AG09319 (cell line): ENCODE measurements at places on chromosomes 11 and 22.

DNA sequence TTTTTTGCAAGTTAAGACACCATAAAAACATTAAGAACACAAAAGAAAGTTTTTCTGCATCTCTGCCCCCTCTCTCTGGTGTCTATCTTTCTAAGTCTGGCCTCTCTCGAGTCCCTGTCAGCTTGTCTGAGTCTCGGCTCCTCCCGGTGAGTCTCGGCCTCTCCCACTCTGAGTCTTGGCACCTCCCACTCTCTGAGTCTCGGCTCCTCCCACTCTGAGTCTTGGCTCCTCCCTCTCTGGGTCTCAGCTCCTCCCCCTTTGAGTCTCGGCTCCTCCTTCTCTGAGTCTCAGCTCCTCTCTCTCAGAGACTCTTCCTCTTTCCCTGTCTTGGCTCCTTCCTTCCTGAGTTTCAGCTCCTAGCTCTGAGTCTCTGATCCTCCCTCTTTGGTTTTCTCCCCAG is 72.5 kb upstream of the AMPD3 start:
- no peak for DNase-seq

DNA sequence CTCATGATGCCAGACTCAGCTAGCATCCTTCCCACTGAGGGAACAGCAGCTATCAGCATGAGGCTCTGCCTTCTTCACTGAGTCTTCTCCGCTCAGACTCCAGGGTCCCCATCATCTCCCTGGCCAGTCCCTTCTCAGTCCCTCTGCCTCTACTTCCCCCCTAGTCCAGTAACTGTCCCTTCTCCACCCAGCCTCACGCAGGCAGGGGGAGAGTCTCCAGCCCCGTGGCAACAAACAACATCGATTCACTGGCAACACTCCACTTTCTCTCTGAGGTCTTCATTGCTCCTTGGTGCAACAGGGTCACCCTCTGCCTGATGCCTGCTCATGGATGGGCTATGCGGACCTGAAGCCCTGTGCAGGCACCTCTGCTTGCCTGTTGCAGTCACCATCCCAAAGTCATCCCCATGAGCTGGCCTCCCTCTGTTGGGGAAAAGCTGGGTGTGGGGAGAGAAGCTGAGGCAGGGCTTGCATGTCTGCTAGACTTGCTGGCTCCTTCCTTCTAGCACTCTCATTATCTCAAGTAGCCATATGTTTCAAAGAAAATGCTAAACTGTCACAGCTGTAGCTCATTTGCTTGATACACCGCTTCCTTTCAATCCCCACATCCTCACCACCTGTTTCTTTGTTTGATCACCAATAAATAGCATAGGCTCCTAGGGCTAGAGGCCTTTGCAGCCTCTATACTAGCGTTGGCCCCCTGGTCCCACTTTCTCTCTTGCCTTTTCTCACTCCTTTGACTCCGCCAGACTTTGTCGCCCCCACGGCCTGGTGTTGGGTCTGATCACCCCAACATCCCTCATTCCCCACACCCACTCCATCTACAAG is 4.3 kb upstream of the BCR start:
- no peak for DNase-seq

- no peak for DNase-seq
Observed at GRCh38 chr11:120828847-120829246, 195.1 kb upstream of the TBCEL start.

GRCh38 chr22:21003782-21004181 is 1.9 kb upstream of the THAP7 start:
- no peak for DNase-seq

GRCh38 chr11:117374316-117375055 is 46.8 kb downstream of the CEP164 start:
- DNase-seq, result no peak

DNA sequence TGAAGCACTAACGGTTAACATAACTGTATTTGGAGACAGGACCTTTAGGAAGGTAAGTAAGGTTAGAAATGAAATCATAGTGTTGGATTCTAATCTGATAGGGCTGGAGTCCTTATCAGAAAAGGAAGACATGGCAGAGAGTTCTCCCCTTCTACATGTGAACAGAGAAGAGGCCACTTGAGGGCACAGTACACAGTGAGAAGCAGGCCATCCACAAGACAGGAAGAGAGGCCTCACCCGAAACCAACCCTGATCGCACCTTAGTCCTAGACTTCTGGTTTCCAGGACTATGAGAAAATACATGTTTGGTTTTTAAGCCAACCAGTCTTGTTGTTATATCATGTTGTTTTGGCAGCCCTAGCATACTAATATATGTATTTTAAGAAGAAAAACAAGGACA is 170.0 kb downstream of the LRRC4C start:
- no peak for DNase-seq

DNA sequence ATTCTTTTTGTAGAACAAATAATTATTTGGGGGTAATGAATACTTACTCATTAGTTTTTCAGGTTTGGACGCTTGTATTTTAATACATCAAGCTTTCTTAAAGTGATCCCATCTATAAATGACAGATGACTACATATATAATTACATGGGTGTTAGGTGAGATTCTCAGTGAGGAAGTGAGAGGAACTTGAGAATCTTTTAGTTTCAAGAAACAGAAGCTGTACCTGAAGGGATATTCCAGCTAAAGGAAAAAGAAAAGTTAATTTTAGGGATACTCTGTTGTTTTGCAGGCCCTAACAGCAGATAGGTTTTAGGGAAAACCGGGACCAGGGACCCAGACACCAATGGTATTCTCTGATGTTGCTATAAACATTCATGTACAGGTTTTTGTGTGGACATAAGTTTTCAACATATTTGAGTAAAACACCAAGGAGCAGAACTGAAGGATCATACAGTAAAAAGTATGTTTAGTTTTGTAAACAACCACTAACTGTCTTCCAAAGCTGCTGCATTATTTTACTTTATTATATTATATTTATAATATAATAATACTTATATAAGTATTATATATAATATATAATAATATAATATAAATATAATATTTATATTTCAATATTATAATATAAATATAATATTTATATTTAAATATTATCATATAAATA is 24.1 kb upstream of the PHOX2A start:
- no peak for DNase-seq
